ENCODE measurements at places on chromosomes 6 and 20.
A peak's percentile ranks its signal among the peaks of the same experiment; 100 is the strongest.

DNA sequence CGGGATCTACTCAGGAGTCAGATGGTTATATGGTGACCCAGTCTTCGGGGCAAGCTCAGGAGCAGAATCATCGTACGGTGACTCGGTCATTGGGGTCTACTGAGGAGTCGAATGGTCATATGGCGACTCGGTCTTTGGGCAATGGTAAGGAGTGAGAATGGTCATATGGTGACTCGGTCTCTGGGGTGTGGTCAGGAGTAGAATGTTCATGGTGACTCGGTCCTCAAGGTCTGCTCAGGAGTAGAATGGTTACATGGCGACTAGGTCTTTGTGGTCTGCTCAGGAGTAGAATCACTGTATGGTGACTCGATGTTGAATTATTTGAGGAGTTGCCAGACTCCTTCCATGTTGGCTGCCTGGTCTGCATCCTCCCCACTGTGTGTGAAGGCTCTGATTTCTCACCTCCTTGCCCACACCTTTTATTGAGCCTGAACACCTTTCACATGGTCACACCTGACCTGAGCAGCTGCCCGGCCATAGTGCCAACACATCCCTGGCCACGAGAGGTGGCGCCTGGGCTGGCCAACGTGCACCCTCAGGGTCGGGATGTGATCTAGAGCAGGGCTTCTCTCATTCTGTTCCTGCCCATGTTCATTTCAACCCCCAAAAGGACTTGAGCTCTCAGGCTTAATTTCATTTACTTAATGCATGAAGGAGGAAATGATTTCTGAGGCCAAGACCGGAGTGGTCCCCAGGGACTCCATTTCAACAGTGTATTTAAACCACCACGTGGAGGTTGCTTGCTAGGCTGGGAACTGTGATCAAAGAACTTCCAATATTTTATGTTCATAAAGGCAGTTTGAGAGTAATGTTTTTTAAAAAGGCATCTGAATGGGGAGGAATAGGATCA lies 119.5 kb downstream of the PHACTR3 start:
- no peak for DNase-seq

- no peak for DNase-seq
Observed at GRCh38 chr6:43306086-43306485, 2.5 kb downstream of the CRIP3 start.

- DNase-seq, result no peak
Observed at GRCh38 chr6:126947070-126947469, 171.4 kb upstream of the RSPO3 start.

- DNase-seq, result no peak
Observed at GRCh38 chr20:4070323-4071177, 55.2 kb upstream of the RNF24 start.

DNA sequence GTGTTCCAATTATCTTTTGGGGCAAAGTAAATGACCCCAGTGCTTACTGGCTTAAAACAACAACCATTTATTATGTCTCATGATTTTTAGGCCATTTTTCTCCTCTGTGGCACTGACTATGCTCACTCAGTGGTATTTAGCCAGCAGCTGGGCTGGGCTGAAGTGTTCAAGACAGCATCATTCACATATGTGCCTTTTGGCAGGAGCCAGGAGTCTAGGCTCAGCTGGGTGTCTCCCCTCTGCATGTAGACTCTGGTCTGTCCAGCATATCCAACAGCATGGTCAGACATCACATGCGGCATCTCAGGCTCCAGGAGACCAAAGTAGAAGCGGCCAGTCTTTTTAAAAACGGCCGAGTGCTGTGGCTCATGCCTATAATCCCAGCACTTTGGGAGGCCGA lies 120.3 kb upstream of the TOP1 start:
- no peak for DNase-seq

DNA sequence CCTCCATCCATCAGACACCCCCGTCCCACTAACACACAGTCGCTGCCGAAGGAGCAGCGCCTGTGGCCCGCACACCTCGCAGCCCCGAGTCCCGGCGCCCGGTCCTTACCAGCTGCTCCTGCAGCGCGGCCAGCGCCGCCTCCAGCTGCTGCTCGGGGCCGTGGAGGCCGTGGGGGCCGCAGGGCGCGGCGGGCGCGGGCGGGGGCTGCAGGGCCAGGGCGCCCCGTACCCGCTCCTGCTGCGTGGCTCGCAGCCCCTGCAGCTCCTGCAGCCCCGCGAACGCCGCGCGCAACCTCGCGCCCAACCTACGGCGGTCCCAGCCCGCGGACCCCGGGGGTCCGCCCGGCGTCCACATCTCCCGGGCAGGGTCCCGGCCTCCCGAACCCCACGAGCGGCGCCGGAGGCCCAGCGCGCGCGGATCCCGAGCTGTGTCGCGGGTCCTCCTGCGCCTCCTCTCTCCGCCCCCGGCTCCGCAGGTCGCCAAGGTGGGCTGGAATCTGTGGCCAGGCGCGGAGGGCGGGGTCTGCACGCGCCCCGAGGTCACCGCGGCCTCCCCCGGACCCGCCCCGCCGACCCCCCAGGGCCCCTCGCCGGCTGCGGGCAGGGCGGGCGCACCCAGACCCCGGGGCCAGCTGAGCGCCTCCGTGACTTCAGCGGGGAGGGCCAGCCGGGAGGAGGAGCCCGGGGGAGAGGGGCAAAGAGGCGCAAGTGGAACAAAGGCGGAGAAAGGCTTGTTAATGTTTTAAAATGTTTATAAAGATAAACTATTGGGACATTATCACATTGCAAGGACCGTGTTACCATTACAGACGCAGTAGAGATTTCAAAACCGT lies at the start of gene DACT2:
TSS of gene DACT2 (minus strand) at position 499 of the 833 bp plus-strand sequence. CDS start at position 355, 144 bp downstream.
- no peak for DNase-seq

GRCh38 chr6:2706558-2706957 lies 44.2 kb downstream of the MYLK4 start:
- DNase-seq, result no peak

- DNase-seq, result no peak
Observed at GRCh38 chr20:44038681-44039123, 124.0 kb downstream of the TOX2 start.

DNA sequence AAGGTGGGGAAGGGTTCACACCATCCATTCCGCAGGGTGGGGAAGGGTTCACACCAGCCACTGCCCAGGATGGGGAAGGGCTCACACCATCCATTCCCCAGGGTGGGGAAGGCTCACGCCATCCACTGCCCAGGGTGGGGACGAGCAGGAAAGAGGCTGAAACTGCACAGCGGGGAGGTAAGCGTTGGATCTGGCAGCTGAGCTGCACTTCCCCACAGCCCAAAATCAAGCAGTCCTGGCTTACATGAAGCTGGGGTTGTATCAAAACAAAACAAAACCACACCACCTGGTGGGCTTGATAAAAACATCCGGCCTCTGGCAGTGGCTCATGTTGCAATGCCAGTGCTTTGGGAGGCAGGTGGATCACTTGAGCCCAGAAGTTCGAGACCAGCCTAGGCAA lies 268.5 kb downstream of the TAF4 start:
- DNase-seq, result no peak

GRCh38 chr6:169342710-169343109 lies 89.1 kb upstream of the THBS2 start:
- DNase-seq, result no peak

- DNase-seq, result no peak
Observed at GRCh38 chr6:145086197-145086596, 649.1 kb downstream of the EPM2A start.

GRCh38 chr6:7785243-7786035 lies 59.5 kb downstream of the BMP6 start:
- no peak for DNase-seq

- no peak for DNase-seq
Observed at GRCh38 chr20:44208770-44209169, 1.8 kb downstream of the OSER1 start.

DNA sequence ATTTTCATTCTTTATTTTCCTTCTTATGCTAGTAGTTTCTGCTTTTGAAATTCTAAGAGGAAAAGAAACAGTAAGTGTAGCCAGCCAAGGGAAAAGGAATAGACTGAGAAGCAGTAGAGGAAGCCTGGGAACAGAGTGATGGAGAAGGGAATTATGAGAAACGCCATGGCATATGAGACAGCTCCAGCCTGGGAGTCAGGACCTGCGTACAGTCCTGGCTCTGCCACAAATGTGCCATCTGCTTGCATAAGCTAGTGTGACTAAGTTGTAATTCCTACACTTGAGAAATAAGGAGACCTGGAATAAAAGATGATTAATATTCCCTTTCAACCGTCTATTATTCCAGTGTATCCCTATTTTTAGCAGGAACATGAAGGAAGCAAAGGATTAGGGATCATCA lies 47.5 kb downstream of the OSTM1 start:
- no peak for DNase-seq

GRCh38 chr6:144797881-144798589 lies 512.9 kb downstream of the UTRN start:
- no peak for DNase-seq

DNA sequence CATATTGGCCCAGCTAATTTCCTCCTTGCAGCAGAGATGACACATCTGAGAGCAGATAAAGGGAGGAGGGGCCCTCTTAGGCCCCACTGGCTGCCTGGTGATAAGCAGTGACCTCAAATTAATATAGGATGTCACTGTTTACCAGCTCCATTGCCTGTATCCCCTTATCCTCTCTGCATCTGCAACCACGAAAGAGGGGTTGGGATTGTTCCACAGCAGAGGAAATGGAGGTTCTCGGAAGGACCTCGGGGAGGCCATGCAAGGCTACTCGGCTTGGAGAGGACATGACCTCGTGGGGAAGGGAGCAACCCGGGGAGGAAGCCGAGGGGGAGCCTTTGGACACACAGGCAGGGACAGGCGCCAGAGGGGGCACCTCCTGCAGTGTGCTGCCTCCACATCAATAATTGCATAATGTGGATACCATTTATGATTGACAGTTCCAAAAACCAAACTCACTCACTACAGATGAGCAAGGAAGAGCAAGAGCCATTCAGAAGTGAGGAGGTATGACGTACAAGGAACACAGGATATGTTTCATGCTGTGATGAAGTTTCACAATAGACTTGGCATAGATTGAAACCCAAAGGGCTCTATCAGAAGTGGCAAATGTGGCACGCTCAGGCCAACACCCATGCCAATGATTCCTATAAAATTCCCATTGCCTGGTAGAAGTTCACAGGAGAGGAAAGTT lies 177.2 kb upstream of the RNF24 start:
- no peak for DNase-seq

DNA sequence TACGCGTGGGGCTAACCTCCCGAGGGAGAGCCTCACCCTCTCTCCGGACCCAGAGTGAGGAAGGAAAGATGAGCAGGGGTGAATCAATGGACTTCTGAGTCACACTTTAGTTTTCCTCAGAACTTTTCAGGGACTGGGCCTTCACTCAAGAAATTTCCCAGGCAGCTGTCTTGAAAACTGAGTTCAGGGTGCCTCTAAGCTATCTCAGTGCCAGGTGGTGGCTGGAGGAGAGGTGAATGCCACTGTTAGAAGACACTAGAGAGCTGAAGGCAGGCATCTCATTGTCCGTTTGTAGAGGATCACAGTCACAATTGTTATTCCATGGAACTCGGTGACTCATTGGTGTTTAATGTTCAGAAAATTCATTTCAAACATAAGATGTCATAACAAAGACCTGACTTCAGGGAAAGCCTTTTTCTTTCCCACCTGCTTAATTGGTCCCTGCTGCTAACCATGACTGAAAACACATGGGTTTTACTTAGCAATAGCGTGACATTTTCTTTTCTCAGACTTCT lies 5.3 kb upstream of the SERPINB6 start:
- no peak for DNase-seq

DNA sequence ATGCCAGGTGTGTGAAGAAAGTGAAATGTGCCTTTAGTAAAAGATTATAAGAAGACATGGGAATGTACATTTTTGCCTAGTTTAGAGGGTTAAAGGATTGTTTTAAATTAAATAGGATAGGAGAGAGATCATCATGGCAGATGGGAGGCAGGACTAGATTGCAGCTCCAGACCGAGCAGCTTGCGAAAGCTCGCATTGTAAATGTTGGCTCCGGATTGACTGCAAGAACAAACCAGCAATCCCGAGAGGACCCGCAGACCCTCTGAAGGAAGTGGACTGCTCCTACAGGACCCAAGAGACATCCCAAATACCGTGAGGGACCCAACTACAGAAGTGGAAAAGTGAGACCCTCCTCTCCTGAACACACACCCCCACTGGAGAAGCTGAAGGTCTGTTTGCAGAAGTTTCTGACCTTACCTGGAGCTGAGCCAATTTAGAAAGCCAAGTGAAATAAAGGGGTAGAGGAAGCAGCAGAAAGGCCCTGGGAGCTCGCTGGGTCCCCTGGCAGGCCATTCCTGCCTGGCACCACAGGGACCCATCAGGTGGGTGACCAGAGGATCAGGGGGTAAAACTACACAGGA lies 30.0 kb upstream of the TPD52L1 start:
- no peak for DNase-seq

DNA sequence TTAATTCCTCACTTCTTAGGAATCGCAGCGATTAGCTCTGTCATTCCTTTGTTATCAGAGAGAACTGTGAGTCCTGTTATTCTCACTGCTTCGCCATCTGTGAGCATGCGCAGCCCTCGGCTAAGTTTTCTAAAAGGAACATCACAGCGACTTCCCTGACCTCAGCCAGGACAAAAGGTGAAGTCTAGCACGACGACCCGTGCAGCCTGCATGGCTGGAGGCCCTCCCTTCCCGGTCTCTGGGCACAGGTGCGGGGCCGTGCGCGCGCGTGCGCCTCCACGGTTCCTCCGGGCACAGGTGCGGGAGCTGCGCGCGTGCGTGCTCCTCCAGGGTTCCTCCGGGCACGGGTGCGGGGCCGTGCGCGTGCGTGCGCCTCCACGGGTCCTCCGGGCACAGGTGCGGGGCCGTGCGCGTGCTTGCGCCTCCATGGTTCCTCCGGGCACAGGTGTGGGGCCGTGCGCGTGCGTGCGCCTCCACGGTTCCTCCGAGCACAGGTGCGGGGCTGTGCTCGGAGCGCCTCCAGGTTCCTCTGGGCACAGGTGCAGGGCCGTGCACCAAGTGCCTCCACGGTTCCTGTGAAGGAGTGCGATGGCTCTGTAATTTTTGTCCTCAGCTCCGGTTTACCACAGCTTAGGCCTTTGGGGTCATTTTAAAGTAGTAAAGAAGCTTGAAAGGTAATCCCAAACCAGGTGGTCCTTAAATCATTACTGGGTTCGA lies 212.3 kb downstream of the ERMARD start:
- no peak for DNase-seq

DNA sequence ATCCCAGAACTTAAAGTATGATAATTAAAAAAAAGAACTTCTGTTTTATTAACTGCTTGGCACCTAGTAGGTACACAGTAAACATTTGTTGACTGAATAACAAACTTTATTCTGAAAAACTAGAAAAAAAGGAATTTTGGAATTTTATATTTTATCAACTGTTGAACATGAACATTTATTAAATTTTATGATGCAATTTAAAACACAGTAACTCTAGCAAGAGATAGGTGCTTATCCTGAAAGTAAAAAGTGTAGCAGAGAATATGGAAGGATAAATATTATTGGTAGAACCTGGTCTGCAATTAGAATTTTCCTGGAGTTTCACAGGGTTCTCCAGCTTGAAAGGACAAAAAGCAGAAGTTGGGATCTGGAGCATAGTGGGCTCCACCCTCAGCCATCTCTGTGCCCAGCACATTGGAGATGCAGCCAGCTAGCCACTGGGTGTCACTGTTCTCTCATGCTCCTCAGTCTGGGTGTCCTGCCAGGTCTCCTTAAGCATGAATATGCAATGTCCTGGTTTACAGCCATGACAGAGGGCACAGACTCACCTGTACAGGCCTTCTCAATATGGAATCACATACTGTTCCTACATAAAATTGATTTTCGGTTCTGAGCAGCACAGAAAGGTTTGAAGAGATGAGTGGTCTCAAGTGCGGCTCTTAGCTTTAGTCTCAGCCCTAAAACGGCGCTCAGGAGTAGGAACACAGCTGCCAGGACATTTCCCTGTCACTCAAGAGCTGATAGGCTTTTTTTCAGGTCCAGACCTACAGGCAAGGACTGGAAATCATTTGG lies 31.7 kb upstream of the IL20RA start:
- peak; percentile 46 for DNase-seq
